Aorta (tissue), 5 donors: ENCODE measurements at places on chromosomes 6 and 20. TPM values are rescaled to one million over a fixed set of nuclear protein-coding genes. Genes with fewer than 3 reads are reported as not detected.

GRCh38 chr6:53771785-53772624, 22.8 kb upstream of the LRRC1 start:
- no peaks in the 10 kb centered on the region for H3K4me1 ChIP-seq
- peak overlapping the region; percentile 36 for H3K27ac ChIP-seq

GRCh38 chr20:8718279-8718678, 350.6 kb upstream of the PLCB4 start:
- DNase-seq, result no peak
- H3K4me1 ChIP-seq, result no peaks in the 10 kb centered on the region
- H3K36me3 ChIP-seq, result no peaks in the 10 kb centered on the region
- no peak overlapping the region for H3K4me3 ChIP-seq
- no peaks in the 10 kb centered on the region for H3K27me3 ChIP-seq

The TTK gene
- polyA plus RNA-seq, result 1.6 TPM

DNA sequence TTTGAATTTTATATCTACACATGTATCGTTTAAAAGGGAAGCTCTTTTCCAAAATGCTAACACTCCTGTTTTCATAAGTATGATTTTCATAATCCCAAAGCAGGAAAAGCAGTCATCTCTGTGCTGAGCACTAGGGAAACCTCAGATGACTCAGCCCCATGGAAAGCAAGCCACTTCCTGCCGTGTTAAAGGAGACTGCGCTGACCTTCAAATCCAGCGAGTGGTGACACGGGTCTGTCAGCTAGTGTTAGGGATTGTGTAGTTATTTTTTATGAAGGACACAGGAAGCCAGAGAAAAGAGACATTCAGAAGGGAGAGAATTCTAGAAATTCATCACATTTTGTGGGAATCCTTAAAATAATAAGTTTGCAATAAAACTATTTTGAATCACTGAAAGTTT, 57.0 kb upstream of the CD93 start:
- no peak overlapping the region for H3K27ac ChIP-seq
- peaks cover 8% of the 10 kb centered on the region for H3K4me1 ChIP-seq
- DNase-seq, result peak; percentile 89
- no peaks in the 10 kb centered on the region for H3K27me3 ChIP-seq

The CALHM4 gene
- polyA plus RNA-seq, result 0.26 TPM

DNA sequence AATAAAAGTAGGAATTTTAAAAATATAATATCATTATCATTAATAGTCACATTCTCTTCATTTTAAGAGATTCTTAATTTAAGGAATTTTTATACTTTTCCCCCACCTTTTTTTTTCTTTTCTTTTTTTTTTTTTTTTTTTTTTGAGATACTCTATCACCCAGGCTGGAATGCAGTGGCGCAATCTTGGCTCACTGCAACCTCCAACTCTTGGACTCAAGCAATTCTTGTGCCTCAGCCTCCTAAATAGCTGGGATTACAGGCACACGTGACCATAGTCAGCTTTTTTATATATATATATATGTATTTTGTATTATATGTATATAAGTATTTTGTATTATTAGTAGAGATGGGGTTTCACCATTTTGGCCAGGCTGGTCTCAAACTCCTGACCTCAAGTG, 457.7 kb downstream of the CDKAL1 start:
- no peaks in the 10 kb centered on the region for H3K36me3 ChIP-seq
- no peak overlapping the region for H3K4me3 ChIP-seq
- no peaks in the 10 kb centered on the region for H3K27me3 ChIP-seq
- no peak overlapping the region for H3K27ac ChIP-seq

The MRPL14 gene
- polyA plus RNA-seq, result 40.3 TPM

GRCh38 chr6:84517741-84518530, 246.5 kb downstream of the TBX18 start:
- H3K27ac ChIP-seq, result no peak overlapping the region
- H3K27me3 ChIP-seq, result no peaks in the 10 kb centered on the region
- peaks cover 14% of the 10 kb centered on the region for H3K4me1 ChIP-seq
- no peak overlapping the region for H3K4me3 ChIP-seq
- no peaks in the 10 kb centered on the region for H3K36me3 ChIP-seq
- no peak for DNase-seq

- H3K27ac ChIP-seq, result no peak overlapping the region
- H3K36me3 ChIP-seq, result no peaks in the 10 kb centered on the region
- H3K27me3 ChIP-seq, result no peaks in the 10 kb centered on the region
- no peaks in the 10 kb centered on the region for H3K4me1 ChIP-seq
- H3K4me3 ChIP-seq, result no peak overlapping the region
Observed at GRCh38 chr6:135811170-135811569, 40.3 kb upstream of the PDE7B start.

DNA sequence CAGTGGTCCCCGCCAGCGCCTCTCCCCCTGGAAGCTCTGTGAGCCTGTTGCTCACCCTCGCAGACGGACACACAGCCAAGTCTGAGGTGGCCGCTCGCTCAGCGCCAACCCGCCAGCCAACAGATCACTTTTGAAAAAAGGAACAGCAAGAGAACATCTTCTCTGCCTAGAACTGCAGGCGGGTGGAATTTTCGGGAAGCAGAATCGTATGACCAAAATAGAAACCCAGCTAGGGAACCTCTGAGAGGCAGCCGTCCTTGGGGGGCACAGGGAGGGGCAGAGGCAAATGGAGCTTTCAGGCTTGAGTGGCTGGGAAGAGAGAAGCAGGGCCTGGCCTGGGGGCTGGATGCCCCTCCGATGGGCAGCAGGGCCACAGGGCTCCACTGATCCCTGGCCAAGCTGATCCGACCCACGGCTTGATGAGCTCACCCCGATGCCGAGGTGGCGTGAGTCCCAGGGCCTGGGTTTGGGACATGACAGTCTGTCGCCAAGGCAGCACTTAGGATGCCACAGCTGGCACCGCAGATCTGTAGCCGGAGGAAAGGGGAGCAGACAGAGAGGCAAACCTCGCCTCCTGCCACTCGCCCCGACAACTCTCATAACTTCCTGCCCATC, 9.8 kb downstream of the NFATC2 start:
- DNase-seq, result peak; percentile 86
- H3K4me1 ChIP-seq, result no peaks in the 10 kb centered on the region
- no peaks in the 10 kb centered on the region for H3K27me3 ChIP-seq
- no peak overlapping the region for H3K4me3 ChIP-seq
- H3K27ac ChIP-seq, result no peak overlapping the region

The CLDN20 gene
- not detected for polyA plus RNA-seq

The VSX1 gene
- not detected for polyA plus RNA-seq

The ERVFRD-1 gene
- not detected for polyA plus RNA-seq

The C6orf163 gene
- polyA plus RNA-seq, result 0.26 TPM

- DNase-seq, result no peak
- H3K36me3 ChIP-seq, result no peaks in the 10 kb centered on the region
- H3K4me3 ChIP-seq, result no peak overlapping the region
- H3K27ac ChIP-seq, result no peak overlapping the region
- no peaks in the 10 kb centered on the region for H3K4me1 ChIP-seq
Observed at GRCh38 chr6:149990212-149990660, 26.5 kb downstream of the ULBP1 start.

GRCh38 chr6:53048431-53049195, 16.6 kb upstream of the FBXO9 start:
- no peaks in the 10 kb centered on the region for H3K27me3 ChIP-seq
- H3K4me1 ChIP-seq, result no peaks in the 10 kb centered on the region
- no peak overlapping the region for H3K27ac ChIP-seq

- no peak overlapping the region for H3K4me3 ChIP-seq
- H3K27ac ChIP-seq, result no peak overlapping the region
- H3K27me3 ChIP-seq, result no peaks in the 10 kb centered on the region
- H3K36me3 ChIP-seq, result no peaks in the 10 kb centered on the region
- DNase-seq, result no peak
Observed at GRCh38 chr20:20184706-20185105, 132.4 kb downstream of the CFAP61 start.

GRCh38 chr20:60211618-60212463, 253.6 kb downstream of the CDH26 start:
- H3K27ac ChIP-seq, result no peak overlapping the region
- H3K4me3 ChIP-seq, result no peak overlapping the region
- DNase-seq, result no peak

- DNase-seq, result no peak
- no peak overlapping the region for H3K4me3 ChIP-seq
- H3K4me1 ChIP-seq, result no peaks in the 10 kb centered on the region
- H3K36me3 ChIP-seq, result no peaks in the 10 kb centered on the region
- no peaks in the 10 kb centered on the region for H3K27me3 ChIP-seq
- no peak overlapping the region for H3K27ac ChIP-seq
Observed at GRCh38 chr6:39859025-39859424, 66.8 kb downstream of the DAAM2 start.

DNA sequence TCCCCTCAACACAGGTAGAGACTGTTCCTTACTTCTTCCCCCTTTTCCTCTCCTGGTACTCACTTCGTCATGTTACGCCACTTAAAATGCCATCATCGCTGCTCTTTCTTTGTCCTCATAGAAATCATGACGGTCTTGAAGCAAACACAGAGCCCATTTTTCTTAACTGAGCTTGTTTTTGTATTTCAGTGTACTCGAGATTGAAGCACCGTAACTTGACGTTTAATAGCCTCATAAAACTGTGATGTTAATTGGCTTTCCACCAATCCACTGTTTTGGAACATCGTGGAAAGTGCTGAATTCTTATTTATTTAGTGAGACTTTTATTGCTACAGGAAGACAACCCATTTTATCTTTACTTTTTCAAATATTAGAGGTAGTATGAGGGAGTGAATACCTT, 38.7 kb downstream of the DUSP22 start:
- H3K36me3 ChIP-seq, result no peaks in the 10 kb centered on the region
- H3K4me1 ChIP-seq, result no peaks in the 10 kb centered on the region
- no peak overlapping the region for H3K4me3 ChIP-seq
- H3K27me3 ChIP-seq, result no peaks in the 10 kb centered on the region

DNA sequence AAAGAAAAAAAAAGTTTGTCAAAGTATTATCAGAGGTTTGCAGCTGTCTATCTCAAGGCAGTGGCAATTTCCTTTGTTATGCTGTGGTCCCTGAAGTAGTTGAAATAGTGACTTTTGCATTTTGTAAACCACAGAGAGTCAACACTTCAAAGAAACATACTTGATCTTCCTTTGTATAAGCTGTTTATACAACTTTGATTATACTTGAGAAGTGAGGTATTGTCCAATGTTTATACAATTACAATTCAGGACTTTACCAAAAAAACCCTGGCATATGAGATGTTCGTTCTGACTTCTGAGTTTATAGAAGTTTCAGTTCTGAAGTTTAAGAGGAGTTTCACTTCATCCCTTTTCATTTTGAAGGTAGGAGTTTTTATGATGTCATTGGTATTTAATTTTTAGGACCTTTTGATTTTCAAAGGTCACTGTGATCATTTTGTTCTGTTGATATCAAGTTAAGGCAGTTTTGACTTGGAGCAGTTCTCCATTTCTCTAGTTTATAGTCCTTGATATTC, 4.0 kb downstream of the STK4 start:
- no peaks in the 10 kb centered on the region for H3K36me3 ChIP-seq
- H3K27ac ChIP-seq, result no peak overlapping the region
- no peaks in the 10 kb centered on the region for H3K27me3 ChIP-seq
- DNase-seq, result no peak

- no peaks in the 10 kb centered on the region for H3K4me1 ChIP-seq
- H3K4me3 ChIP-seq, result no peak overlapping the region
- peaks cover 3% of the 10 kb centered on the region for H3K36me3 ChIP-seq
Observed at GRCh38 chr6:159756508-159756907, 5.3 kb upstream of the ACAT2 start.

The CTCFL gene
- polyA plus RNA-seq, result not detected

GRCh38 chr6:19156443-19156842, 680.7 kb upstream of the ID4 start:
- no peaks in the 10 kb centered on the region for H3K36me3 ChIP-seq
- H3K4me3 ChIP-seq, result no peak overlapping the region
- DNase-seq, result no peak
- H3K27ac ChIP-seq, result no peak overlapping the region
- no peaks in the 10 kb centered on the region for H3K27me3 ChIP-seq

DNA sequence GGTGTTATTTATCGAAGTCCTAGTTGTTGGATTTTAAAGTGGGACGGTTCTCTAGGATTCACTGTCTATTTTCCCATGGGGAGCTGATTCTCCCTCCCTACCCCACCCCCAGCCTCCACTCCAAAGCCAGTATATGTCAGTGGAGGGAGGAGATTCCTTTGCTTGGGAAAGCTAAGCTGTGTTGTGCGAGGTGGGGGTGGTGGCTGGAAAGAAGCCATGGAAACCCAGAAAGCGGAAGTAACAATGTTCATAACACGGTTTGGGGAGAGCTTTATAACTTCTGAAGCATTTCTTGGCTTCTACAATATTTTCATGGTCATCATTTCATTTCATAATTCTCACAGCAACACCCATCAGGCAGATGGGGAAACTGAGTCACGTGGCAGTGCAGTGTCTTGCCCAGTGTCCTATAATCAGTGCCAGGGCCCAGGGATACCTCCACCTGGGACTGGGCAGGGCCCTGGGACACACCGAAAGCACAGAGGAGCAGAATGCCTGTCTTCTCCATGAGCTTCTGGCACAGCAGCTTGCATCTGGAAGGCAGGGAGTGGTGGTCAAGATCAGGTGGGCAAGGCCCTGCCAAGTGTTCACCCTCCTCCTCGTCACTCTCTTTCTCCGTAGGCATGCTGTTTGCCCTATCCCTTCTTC, 4.5 kb downstream of the SUN5 start:
- no peaks in the 10 kb centered on the region for H3K4me1 ChIP-seq
- no peaks in the 10 kb centered on the region for H3K27me3 ChIP-seq
- no peaks in the 10 kb centered on the region for H3K36me3 ChIP-seq
- H3K4me3 ChIP-seq, result no peak overlapping the region
- H3K27ac ChIP-seq, result no peak overlapping the region
- DNase-seq, result no peak

The VIP gene
- not detected for polyA plus RNA-seq

The F13A1 gene
- polyA plus RNA-seq, result 16.8 TPM

DNA sequence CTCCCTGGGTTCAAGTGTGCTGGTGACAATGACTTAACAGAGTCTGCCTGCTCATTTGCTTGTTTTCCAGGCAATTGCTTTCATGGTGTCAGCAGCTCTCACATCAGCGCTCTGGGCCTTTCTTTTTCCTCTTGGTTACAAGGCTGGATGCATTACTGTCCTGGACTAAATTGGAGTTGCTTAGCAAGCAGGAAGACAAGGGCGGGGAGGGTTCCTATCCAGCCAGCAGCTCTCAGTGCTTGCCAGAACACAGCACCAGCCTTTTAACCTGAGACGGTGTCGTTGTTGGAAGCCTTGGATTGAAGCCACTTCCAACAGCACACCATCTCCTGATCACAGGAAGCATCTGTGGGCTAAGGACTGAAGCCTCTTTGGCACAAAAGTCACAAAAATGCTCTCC, 606.9 kb downstream of the CDH26 start:
- DNase-seq, result no peak
- no peaks in the 10 kb centered on the region for H3K36me3 ChIP-seq
- no peaks in the 10 kb centered on the region for H3K4me1 ChIP-seq
- no peak overlapping the region for H3K27ac ChIP-seq
- no peak overlapping the region for H3K4me3 ChIP-seq

DNA sequence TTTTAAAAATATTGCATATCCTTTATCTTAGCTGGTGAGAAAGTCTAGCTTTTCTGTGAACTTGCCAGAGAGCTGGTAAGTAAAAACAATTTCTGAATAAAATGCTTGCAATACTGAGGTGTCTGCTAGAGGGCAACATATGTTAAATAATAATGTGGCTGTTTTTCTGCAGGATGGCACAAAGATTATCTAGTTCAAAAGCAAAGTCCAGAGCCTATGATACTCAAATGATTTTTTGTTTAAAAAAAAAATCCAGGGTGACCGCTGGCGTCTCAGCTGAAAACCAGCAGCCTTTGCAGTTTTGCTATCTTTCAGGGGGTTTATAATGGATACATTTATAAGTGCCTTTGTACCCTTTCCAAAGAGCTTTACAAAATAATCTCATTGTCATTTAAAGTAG, 194.9 kb downstream of the PHACTR1 start:
- H3K27ac ChIP-seq, result no peak overlapping the region
- no peaks in the 10 kb centered on the region for H3K4me1 ChIP-seq
- DNase-seq, result no peak
- H3K27me3 ChIP-seq, result no peaks in the 10 kb centered on the region
- no peak overlapping the region for H3K4me3 ChIP-seq
